ENCODE measurements at places on chromosomes 11 and 22.

DNA sequence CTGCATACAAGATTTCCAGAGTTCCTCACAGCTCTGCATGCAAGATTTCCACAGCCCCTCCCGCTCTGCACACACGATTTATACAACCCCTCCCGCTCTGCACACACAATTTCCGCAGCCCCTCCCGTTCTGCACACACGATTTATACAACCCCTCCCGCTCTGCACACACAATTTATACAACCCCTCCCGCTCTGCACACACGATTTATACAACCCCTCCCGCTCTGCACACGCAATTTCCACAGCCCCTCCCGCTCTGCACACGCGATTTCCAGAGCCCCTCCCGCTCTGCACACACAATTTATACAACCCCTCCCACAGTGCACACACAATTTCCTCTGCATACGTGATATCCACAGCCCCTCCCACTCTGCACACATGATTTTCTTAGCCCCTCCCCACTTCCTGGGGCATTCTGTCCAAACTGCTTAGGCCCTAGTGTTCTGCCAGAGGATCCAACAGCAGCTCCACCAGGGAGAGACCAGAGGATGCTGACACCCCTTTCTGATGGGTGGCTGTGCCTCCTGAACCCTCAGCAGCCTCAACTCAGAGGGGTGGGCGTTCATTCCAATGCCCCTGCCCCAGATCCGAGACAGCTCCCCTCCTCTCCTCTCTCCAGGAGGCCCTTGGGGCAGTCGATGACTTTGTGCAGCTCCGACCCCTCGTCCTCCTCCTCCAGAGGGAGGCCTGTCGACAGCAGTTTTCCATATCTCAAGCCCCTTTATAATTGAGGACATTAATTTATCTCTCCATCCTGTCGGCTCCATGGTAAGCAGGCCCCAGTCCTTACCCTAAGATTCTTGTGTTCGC is 671.7 kb downstream of the BRD1 start:
- DNase-seq, result no peak

DNA sequence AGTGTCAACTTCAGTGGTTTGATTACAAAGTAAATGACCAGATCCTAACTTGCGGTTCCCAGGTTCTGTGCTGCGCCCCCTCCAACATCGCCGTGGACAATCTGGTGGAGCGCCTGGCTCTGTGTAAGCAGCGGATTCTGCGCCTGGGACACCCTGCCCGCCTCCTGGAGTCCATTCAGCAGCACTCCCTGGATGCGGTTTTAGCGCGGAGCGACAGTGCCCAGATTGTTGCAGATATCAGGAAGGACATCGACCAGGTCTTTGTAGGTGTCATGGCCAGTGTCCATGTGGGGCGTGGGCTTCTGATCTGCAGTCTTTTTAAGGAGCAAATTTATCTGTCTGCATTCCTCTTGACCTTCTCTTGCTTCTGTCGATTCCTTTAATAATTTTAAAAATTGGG is 11.1 kb downstream of the IGHMBP2 start:
- DNase-seq, result no peak

DNA sequence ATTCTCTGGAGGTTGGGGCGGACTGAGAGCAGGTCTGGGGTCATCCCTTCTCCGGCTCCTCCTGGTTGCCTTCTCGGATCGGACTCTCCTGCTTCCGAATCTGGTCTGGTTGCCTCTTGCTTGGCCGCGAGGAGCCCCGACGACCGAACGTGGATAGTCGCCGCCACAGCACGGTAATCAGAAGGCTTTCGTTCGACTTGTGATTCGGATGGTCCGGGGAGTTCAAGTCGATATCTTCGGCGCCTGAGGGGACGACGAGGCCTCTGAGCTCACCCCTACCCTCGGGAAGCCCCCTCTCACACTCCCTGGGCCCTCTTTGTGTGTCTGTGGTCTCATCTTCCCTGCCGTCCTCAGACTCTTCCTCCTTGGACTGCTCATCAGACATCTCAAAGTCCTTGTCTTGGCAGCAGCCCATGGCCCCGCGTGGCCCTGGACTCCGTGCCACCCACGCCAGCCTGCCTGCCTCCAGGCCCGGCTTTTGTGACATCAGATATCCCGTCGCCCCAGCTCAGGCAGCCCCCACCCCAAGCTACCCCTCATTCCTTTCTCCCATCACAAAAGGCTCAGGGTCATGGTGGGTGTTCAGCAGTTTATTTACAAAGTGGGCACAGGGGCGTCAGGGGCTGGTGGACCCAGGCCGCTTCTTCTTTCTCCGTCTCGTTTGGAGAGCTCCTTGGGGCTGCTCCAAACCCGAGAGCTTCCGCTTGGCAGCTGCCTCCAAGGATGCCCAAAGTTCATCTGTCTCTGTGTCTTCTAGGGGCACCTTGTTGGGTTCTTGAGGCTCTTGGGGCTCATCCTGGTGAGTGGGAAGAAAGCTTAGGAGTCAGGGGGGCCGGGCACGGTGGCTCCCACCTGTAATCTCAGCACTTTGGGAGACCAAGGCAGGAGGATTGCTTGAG is at the start of gene TEX54:
TEX54 (minus strand) TSS at position 506 of the 899 bp plus-strand sequence.
- peak; percentile 18 for DNase-seq

DNA sequence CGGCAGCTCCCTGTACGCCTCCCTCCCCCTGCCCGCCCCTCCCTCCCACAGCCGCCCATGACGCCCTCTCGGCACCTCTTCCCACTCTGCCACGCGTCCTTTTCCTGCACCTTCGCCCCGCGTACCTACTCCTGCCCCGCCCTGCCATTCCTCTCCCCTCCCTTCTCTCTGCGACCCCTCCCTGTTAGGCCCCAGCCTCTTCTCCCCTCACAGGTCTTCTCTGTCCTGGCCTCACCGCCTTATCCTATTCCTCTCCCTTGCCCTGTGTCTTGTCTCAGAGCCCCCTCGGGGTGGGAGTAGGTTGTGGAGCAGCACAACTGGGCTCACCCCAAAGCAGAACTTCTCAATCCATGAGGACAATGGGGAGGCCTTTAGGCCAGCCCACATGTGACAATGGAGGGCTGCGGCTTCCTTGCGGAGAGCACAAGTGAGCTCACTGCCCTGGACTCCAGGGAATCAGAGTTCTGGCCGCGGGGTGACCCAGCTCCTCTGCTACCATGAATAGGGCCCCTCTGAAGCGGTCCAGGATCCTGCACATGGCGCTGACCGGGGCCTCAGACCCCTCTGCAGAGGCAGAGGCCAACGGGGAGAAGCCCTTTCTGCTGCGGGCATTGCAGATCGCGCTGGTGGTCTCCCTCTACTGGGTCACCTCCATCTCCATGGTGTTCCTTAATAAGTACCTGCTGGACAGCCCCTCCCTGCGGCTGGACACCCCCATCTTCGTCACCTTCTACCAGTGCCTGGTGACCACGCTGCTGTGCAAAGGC is 539 bp downstream of the SLC35C1 start:
- peak; percentile 28 for DNase-seq

DNA sequence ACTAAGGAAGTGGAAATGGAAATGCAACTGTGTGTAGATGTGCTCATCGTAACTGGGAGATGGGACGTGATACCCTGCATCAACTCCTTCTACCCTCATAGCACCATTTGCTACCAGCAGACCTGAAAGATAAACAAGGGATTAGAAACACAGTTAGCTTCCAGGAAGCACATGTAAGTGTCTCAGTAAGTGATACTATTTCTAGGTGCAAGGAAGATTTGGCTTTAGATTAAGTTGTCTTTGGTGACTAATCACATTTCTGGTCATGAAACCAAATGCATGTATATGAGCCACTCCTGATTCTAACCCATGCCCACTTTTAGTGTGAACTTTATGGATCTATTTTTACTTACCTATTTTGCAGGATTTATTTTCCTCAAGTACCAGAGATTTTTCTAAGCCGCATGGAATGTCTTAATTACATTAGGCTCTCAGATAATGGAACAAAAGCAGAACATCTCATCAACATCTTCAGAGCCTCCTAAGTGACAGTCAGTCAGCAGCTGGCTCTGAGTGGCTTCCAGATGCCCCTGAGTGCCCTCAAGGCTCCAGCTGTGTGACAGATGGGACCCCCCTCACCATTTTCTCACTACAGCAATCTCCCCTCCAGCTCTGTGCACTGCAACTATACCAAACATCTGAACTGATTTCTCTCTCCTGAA is 21.2 kb downstream of the SLC5A12 start:
- DNase-seq, result no peak

DNA sequence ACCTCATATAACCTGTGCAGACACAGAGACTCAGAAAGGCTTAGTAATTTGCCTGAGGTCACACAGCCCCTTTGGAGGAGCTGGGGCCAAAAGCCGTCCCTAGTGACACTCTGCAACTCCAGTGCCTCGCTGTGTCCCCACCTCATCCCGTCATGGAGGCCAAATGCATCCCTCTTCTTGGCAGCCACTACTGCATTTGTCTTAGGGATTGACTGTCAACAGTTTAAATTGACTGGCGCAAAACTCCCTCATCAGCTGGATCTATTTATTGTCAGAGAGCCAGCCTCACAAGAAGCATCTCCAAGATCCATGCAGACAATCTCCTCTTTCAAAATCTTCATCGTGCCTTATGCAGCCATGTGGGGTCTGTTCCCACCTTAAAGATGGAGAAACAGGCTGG is 35.7 kb downstream of the ANO1 start:
- DNase-seq, result no peak

DNA sequence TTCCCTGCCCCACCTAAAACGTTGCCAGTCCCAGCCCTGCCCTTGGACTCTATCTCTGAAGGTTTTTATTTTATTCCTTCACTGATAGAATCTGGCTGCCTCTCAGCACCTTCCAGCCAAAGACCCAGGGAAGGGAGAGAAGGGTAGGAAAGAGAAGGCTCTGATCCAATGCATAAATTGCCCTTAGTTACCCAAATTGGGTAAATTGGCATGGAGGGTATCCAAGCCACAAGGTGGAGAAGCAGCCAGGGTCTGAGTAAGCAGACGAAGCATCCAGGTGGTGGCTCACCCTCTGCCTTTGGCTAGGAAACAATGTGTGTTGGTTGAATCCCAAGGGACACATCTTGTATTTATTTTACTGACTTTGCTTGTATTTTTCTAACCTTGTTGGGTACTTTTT is 89.0 kb downstream of the FEZ1 start:
- DNase-seq, result no peak

GRCh38 chr22:37406441-37407235 is 20.6 kb downstream of the ELFN2 start:
- no peak for DNase-seq

DNA sequence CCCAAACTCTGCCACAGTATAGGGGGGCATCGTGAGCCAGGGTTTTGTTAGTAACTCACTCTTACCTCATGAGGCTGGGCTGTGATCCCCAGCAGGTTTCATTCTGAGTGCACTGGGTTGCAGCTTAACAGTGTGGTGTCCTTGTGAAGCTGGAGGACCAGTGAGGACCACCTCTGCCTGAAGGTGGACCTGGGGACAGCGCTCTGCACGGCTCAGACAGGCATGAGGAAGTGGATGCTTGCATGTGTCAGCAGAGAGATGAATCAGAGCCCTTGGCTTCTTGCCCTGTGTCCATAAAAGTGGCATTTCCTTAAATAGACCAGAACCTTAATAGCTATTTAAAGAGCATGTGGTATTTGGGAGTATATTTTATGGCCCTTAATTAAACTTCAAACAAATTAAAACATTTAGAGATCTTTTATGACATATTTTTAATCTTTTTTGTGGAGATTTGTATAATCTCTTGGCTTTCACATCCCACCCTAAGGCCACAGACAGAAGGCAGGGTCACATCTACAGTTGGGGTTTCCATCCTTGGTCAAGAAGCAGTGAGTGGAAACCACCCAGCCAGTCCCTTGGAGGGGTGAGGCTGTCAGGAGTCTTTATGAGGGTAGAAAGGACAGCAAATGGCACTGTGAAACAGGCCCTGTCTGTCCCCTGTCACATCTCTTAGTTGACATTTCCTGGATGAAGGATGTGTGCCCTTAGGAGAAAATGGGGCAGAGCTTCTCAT is 24.8 kb upstream of the ADORA2A start:
- peak; percentile 98 for DNase-seq

DNA sequence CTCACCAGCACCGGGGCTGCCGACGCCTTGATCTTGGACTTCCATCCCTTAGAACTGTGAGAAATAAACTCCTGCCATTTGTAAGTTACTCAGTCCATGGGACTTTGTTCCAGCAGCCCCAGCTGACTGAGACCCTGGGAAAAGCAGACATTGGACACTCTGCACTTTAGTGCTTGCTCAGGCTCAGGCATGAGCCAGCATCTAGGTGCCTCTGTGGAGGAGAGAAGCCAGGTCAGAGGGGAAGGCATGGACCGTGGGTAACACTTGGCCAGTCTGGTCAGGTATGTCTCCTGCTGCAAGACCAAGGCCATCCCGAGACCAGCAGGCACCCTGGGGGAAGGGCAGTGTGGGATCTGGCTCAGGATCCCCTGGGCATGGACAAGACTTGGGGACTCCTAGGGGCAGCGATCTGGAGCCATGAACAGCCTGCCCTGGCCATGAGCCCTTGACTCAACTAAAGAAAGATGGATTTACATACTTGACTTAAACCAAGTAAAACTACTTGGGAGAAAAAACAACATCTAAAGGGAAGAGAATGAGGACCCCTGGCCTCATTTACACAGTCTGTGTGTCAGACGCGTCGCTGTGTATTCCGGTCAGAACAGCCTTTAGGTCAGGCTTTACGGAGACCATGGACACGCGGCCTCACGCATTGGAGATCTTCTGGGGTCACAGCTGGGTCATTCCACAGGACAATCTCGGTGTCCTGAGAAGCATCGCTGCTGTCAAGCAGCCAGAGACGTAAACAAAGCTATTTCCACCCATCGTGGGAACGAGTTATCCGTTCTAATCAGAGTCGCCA is 497.1 kb downstream of the BRD1 start:
- DNase-seq, result no peak

DNA sequence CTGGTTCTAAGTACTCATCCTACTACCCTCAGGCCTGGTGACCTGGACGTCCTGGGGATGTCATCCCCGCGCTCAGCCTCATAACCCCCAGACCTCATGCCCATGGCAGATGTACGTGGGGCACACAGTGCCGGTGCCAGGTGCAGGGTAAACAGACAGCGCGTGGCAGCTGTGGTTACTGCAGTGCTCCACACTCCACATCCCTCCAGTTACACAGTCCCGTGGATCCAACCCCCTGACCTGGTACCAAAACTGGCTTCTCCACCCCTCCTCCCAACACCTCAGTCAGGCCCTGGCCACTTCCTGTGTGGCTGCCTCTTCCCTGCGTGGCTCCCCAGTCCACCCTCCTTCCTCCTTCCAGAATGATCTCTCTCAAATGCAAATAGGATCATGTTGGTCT is 95.2 kb downstream of the DSCAML1 start:
- DNase-seq, result no peak

DNA sequence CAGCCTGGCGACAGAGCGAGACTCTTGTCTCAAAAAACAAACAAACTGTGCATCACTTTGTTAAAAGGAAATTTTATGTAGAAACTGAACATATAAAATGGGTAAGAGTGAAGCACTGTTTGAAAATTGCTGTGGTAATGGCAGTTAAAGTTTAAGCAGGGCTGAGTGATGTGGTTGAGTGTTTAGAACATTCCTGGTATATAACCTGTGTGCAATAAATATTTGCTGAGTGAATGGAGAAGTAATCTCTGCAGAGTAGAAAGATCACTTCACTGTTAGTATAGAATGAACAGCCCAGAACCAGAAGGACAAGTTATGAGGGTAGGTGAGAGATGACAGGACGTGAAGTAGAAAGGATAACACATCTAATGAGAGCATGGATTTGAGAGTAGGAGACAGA is 27.3 kb downstream of the CECR2 start:
- DNase-seq, result no peak

GRCh38 chr11:121422675-121423074 is 29.4 kb upstream of the SORL1 start:
- DNase-seq, result peak; percentile 62
